ENCODE measurements at places on chromosomes 13 and 19. TPM values are rescaled to one million over a fixed set of nuclear protein-coding genes. Genes with fewer than 3 reads are reported as not detected.

TEX26 gene
- total RNA-seq, result not detected

SHISA2 gene
- total RNA-seq, result not detected

ZNF708 gene
- total RNA-seq, result 1.6 TPM

VSTM2B gene
- total RNA-seq, result not detected

ELSPBP1 gene
- not detected for total RNA-seq

ZNF546 gene
- 2.4 TPM for total RNA-seq

KLK4 gene
- not detected for total RNA-seq

KLK15 gene
- total RNA-seq, result not detected

SHC2 gene
- 0.60 TPM for total RNA-seq

CRTC1 gene
- total RNA-seq, result 4.6 TPM

ZNF439 gene
- not detected for total RNA-seq

LYL1 gene
- 1.3 TPM for total RNA-seq

NLRP7 gene
- total RNA-seq, result not detected

IQCN gene
- 0.77 TPM for total RNA-seq

CEBPG gene
- 41.2 TPM for total RNA-seq

LILRA1 gene
- not detected for total RNA-seq

COL5A3 gene
- 2.6 TPM for total RNA-seq

FFAR1 gene
- total RNA-seq, result not detected

KLK8 gene
- not detected for total RNA-seq

NAA16 gene
- total RNA-seq, result 7.6 TPM

MYBPC2 gene
- total RNA-seq, result not detected

CFD gene
- 27.5 TPM for total RNA-seq

HTR2A gene
- not detected for total RNA-seq

MBD3L2 gene
- total RNA-seq, result not detected

FAM216B gene
- not detected for total RNA-seq

GRK1 gene
- 0.04 TPM for total RNA-seq

LGALS14 gene
- total RNA-seq, result not detected

PSG3 gene
- 0.07 TPM for total RNA-seq

DOCK6 gene
- 9.2 TPM for total RNA-seq

CRB3 gene
- 5.0 TPM for total RNA-seq

SIGLEC12 gene
- total RNA-seq, result not detected

ACP7 gene
- total RNA-seq, result 0.05 TPM

EFNB2 gene
- total RNA-seq, result 4.3 TPM

GDF15 gene
- total RNA-seq, result 31.3 TPM

INSR gene
- 3.7 TPM for total RNA-seq

CCDC169 gene
- 0.36 TPM for total RNA-seq

PROSER1 gene
- 9.6 TPM for total RNA-seq

WTIP gene
- 38.6 TPM for total RNA-seq
